Left ventricle myocardium inferior (tissue), 1 donor: ENCODE measurements at places on chromosomes 11 and 22. TPM values are rescaled to one million over a fixed set of nuclear protein-coding genes. Genes with fewer than 3 reads are reported as not detected.

Gene WNT7B
- total RNA-seq: not detected

DNA sequence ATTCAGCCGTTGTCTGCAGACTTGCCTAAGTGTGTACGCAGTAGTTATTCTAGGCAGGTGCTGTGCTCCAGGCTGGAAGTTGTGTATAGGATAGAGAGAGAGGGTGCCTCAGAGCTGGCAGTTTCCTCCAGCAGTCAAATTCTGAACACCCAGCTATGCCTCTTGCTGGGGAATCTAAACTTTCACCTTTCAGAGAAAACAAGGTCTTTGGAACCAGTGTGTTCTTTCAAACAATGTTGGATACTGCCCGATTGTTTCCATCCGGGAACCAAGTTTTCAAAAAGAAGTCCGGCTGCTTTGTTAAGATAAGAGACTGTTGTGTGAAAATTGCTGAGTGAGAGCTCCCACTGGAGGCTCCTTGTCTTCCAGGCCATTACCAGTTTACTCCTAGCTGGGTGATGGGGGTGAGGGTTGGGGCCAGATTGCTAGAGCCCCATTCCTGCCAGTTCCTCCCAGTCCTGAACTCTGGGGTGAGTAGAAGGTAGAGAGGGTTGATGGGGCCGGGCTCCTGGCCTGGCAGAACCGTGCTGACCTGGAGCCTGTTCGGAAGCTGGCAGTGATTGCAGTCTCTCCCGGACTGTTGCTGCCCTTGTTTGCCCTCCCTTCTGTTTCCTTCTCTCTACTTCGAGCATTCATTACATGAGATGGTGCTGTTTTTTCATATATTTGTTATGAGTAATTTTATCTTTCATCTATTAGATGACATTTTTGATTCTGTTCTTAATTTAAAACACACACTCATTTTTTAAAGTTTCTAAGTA lies 150.2 kb downstream of the TEAD1 start:
- DNase-seq: no peak
- peak overlapping the region; percentile 67 for H3K27ac ChIP-seq
- peaks cover 63% of the 10 kb centered on the region for H3K4me1 ChIP-seq
- no peaks in the 10 kb centered on the region for H3K27me3 ChIP-seq
- H3K36me3 ChIP-seq: no peaks in the 10 kb centered on the region
- H3K4me3 ChIP-seq: no peak overlapping the region

Gene LSP1
- 19.7 TPM for total RNA-seq

Gene MICAL2
- 85.0 TPM for total RNA-seq

DNA sequence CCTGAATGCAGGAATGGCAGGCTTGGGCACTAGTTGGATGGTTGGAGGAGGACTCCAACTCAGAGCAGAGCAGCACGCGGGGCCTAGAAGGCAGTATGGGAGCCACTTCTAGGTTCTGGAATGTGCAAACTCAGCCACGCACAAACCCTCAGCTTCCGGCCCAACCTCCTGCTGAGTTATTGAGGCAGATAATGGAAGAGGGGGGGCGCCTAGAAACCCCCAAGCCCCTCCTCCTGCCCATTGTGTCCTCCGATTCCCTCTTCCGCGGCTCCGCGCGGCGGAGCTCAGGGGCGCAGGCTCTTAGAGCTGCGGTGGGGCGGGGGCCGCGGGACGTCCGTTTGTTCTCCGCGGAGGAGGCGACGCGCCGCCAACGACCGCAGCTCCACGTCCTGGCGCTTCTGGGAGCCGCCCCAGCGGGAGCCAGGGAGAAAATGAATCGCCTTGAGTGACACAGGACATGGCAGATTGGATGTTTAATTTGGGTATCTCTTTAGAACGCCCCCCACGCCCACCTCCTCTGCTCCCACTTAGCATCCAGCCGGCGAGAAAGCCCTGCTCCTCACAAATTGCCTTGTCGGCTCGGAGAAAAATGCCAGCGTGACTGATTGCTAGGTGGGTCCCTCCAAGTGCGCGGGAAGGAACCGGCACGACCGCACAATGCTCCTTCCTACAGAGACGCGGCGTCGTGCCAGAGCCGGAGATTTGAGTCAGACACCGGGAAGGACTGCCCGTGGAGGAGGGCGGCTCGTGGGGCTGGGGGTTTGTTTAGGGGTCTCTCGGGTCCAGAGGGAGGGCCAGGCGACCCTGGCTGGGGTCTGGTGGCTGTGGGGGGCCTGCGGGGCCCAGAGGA lies 144.6 kb downstream of the NECTIN1 start:
- H3K4me1 ChIP-seq: peaks cover 16% of the 10 kb centered on the region
- H3K27ac ChIP-seq: no peak overlapping the region
- peaks cover 88% of the 10 kb centered on the region for H3K27me3 ChIP-seq
- DNase-seq: no peak
- H3K36me3 ChIP-seq: no peaks in the 10 kb centered on the region

GRCh38 chr22:42833104-42833503 lies 24.0 kb downstream of the ARFGAP3 start:
- peaks cover 95% of the 10 kb centered on the region for H3K36me3 ChIP-seq
- H3K27me3 ChIP-seq: no peaks in the 10 kb centered on the region
- H3K4me1 ChIP-seq: no peaks in the 10 kb centered on the region
- DNase-seq: no peak
- no peak overlapping the region for H3K4me3 ChIP-seq

- H3K36me3 ChIP-seq: peaks cover 30% of the 10 kb centered on the region
- H3K4me1 ChIP-seq: peaks cover 68% of the 10 kb centered on the region
- peak overlapping the region; percentile 97 for H3K27ac ChIP-seq
- peak overlapping the region; percentile 86 for H3K4me3 ChIP-seq
These were observed 496 bp downstream of the EHBP1L1 start for GRCh38 chr11:65576232-65576866.
